Stimulated activated CD8-positive, alpha-beta memory T cell treated with anti-CD3 and anti-CD28 coated beads, Interleukin-4, amount 100 ng/mL, for 1 hour (primary cell): ENCODE measurements at places on chromosomes 2 and 18.

- no peak for DNase-seq
Measured at GRCh38 chr2:6955511-6956136, 38.4 kb downstream of the RNF144A start.

DNA sequence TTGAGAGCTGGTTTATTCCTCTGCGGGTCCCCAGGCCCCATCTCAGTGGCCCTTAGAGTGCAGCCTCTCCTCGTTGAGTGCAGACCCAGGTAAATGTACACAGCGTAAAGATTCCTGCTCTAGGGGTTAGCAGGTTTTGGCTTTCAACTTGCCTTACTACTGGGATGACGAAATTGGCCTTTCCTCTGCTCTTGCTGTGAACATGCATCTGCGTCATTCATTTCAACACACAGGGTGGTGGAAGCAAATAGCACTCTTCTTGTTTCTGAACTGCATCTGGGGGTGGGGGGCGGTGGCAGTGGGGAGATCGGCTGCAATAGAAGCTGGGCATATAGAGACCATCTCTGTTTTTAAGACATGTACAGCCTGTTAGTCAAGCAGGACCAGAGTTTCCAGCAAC lies 16.5 kb upstream of the SLC16A14 start:
- no peak for DNase-seq

DNA sequence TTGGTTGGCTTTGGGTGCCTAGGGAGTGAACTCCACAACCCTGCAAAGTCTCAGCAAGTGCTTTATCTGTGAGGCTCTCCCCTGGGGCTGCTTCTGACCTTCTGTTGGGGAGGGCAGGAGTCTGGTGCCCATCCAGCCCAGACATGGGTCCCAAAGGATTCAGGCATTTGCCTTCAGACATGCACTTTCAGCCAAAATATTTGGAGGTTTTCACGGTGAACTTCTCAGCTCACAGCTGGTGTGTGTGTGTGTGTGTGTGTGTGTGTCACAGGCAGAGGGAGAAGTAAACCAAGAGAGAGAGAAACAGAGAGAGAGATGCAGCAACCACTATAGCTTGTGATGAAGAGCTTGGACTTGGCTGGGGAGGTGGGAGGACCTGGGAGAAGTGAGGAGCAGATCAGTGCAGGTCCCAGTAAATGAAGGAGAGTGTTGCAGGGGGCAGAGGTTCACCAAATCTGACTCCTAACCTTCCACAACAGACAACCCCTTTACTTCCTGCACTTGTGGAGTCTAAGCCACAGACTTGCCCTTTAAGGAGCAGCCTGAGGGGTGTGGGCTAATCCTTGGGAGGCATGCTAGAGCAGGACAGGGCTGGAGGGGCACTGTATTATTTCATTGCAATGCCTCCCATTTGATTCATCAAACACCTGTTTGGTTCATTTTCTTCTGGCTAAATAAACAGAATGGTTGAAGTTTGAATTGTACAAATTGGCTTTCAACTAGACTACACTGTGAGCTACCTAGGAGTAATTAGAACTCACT lies 14.1 kb downstream of the SLC9A4 start:
- DNase-seq, result no peak

DNA sequence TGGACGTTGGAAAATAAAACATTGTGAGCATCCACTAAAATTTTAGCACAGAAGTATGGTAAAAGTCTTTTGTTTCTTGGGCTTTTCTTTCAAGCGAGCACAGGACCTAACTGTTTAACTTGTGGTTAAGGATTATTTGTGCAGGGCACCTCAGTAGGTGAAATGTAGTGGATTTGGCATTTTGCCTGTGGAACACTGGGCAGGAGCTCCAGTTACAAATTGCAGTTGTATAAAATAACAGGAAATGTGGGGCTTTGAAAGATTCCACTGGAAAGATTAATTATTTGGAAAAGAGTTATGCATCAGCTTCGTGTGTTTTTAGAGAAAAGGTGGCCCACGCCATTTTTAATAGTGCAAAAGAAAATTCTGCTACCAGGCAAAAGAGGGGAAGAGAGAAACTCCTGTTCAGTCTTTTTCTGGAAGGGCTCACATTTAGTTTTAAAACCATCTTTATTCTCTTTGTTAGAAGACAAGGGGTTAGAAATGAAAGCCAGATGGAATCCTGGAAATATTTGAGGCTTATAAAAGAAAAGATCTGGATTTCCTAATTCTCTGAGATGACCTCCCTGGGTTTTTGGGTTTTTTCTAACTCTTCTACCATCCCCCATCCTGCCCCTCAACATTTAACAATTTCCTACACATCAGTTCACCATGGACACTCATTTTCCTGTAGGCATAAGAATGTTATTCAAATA lies 144.3 kb upstream of the SERTAD2 start:
- DNase-seq, result no peak

GRCh38 chr2:158179660-158180059 lies 78.0 kb downstream of the UPP2 start:
- no peak for DNase-seq

GRCh38 chr18:3649135-3649632 lies 199.2 kb downstream of the TGIF1 start:
- DNase-seq, result no peak

DNA sequence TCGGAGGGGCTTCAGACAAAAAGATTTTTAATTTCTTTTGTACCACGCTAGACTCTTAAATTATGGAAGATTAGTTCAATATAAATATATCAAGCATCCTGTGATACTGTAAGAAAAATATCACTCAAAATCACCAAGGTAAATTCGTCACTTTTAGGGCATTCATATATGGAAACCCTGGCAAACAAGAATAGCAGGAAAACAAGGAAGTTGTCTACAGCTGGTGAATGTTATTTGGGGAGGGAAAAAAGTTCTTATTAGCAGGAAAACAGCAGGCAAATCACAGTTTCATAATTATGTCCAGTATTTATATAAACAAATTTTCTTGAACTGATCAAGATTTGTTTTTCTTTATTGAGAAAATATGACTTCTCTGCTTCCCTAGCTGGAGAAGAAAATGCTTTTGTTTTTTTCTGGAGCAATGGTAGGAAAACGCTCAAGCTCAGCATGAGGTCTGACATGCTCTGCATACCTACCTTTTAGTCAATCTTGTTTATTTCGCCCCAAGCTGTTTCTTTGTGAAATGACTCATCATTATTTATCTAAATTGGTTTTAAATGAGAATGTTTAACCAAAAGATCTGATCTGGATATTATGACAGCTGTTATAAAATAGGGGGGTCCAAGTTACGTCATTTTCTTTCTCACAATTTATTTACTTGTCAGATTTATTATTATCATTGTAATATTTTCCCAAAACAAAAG lies 14.7 kb downstream of the LINC00305 start:
- DNase-seq, result no peak

DNA sequence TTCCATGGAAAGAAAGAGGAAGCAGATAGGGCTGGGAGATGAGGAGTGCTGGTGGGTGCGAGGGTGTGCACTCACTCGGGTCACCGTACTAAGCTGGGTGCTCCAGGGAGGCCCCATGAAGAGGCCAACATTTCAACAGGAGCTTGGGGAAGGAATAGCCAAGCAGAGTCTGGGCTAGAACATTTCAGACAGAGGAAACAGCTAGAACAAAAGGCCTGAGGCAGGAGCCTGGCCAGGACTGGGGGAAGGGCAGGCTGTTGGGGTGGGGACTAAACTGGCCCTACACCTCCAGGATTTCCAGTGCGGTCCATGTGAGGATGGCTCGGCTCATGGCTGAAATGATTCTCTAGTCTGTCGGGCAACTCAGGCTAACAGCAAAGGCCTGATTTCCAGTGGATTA lies 90.8 kb downstream of the ZFP36L2 start:
- no peak for DNase-seq

- no peak for DNase-seq
Measured at GRCh38 chr2:28956415-28956826, 24.7 kb upstream of the TOGARAM2 start.

- DNase-seq, result no peak
Measured at GRCh38 chr2:230583581-230583980, 129.1 kb upstream of the CAB39 start.

GRCh38 chr2:196410008-196410407 lies 229.5 kb upstream of the CCDC150 start:
- DNase-seq, result no peak

- DNase-seq, result no peak
Measured at GRCh38 chr2:70958759-70959158, 19.7 kb upstream of the ANKRD53 start.

- no peak for DNase-seq
Measured at GRCh38 chr2:43034242-43034619, 192.2 kb downstream of the ZFP36L2 start.

GRCh38 chr2:96233436-96233835 lies 24.8 kb upstream of the STARD7 start:
- no peak for DNase-seq

GRCh38 chr18:9182852-9183399 lies 46.3 kb downstream of the ANKRD12 start:
- no peak for DNase-seq

DNA sequence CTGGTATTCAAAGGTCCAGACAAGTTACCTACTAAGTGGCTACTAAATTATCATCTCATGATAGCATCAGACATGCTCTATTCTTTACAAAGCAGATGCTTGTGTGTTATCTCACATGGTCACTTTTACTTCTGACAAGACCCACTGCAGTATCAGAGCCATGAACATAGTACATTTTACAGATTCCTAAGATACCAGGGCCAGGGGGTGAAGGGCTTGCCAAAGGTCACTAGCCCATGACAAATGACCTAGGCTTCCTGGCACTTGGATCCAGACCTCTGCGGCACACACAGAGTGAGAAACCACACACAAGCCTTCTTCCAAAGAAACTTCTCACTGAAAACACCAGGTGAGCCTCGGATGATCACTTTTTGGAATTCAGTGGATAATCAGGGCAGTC lies 446.8 kb downstream of the EIPR1 start:
- DNase-seq, result no peak

- no peak for DNase-seq
Measured at GRCh38 chr2:6828299-6828584, 37.5 kb downstream of the CMPK2 start.

GRCh38 chr2:123362671-123363440 lies 662.2 kb upstream of the CNTNAP5 start:
- DNase-seq, result no peak

DNA sequence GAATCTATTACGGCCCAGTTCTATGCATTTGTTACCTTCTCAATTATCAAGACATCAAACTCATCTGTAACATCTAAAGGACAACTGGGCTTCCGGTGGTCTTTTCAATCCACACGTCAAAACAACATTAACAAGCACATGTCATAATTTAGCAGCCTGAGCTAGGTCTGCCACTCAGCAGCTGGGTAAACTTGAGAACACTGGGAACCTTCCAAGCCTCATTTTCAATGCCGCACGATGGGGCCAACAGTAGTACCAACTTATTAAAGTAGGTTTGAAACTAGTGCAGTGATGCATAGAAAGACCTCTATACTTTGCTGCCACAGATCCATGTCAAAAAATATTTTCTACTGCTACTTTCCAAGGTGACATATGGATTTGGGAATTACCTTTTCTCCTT lies 60.4 kb downstream of the COL4A4 start:
- DNase-seq, result no peak

- DNase-seq, result no peak
Measured at GRCh38 chr2:143830476-143830875, 689.4 kb downstream of the ZEB2 start.

GRCh38 chr18:26930630-26931029 lies 65.1 kb upstream of the AQP4 start:
- DNase-seq, result no peak

DNA sequence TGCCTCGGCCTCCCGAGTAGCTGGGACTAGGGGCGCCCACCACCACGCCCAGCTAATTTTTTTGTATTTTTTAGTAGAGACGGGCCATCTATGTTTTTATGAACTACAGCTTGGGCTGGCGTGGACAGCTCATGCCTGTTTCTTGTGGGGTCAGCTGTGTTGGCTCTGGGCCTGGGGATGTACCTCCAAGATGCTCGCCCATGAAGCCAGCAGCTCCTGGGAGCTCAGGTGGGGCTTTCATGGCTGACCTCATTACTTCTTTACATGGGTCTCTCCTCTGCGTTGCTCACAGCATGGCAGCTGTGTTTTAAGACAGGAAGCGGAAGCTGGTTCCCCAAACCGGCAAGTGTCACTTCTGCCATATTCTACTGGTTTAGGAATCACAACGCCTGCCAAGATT lies 203.1 kb downstream of the SOX11 start:
- DNase-seq, result no peak

DNA sequence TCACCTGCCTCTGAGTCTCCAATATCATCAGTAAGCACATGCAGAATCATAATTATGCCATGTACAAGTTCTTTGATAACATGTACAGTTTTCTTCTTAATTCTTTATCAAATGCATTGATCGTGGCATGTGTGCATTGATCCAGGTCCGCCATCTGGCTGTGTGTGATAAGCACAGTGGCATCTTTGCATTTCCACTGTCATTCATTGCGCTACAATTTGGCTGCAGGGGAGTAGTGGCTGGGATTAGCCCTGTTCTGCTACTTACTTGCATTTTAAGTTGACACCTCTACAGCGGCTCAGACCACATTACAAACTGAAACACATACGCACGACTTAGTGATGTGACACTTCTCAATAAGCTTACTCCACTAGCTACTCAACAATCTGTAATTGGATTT lies 83.6 kb upstream of the OTX1 start:
- DNase-seq, result no peak

- DNase-seq, result no peak
Measured at GRCh38 chr2:104790100-104790811, 63.7 kb upstream of the POU3F3 start.

GRCh38 chr18:57469884-57470283 lies 34.7 kb downstream of the ONECUT2 start:
- no peak for DNase-seq

DNA sequence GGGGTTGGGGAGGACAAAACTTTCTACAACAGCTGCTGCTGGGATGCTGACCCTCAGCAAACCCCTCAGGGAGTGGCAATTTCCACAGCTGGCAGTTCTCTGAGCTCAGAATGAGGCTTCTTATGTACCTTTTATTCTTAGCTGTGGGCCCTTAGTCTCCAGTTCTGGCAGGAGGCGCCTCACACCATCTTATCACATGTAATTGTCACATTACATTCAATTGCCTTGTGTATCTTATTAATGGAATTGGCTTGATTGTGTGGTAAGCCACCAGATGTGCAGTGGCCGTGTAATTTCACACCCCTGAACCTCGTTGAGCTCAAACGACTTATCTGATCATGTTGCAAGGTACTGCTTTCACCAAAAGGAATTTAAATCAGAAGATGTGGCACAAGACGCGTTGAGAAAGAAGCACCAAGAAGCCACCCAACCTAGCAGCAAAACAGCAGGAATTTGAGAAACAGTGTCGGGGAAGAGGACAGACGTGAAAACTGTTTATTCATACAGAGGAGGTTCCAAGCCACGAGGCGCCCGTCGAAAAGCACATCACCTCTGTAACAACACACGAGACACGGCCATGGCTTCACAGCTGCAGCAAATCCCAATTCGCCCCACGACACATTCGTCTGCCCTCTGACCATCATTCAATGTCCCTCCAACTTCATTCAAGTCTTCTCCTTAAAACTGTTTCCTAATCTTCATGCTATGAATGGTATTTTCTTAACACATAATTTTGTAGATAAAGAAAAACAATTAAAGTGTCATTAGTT lies 53.6 kb upstream of the LPIN2 start:
- no peak for DNase-seq

GRCh38 chr2:135694711-135695110 lies 46.9 kb upstream of the UBXN4 start:
- no peak for DNase-seq

- DNase-seq, result no peak
Measured at GRCh38 chr18:46700066-46700824, 43.2 kb upstream of the LOXHD1 start.
